HAP-1 (cell line): ENCODE measurements at places on chromosomes 13 and 19.
A peak's percentile ranks its signal among the peaks of the same experiment; 100 is the strongest.

- peak; percentile 63 for DNase-seq
These were observed 1.3 kb downstream of the RFX2 start for GRCh38 chr19:6108721-6109633.

- DNase-seq, result no peak
These were observed 481.7 kb upstream of the SLC10A2 start for GRCh38 chr13:103547914-103548313.

DNA sequence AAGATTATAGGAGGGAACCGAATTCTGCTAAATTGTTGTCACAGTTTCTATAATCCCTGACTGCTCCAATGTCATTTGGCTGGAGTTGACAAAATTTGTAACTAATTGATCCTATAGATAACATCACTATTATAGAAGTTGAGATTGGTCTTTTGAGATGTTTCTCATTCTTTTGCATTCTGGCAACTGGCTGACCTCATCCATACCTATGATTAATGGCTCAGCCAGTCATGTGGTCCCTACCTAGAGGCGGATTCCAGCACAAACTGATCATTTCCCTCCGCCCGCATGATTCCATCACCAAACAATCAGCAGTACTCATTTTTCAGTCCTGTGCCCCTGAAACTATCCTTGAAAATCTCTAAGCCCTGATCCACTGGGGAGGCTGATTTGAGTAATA, 4.2 kb downstream of the PSG2 start:
- DNase-seq, result no peak

DNA sequence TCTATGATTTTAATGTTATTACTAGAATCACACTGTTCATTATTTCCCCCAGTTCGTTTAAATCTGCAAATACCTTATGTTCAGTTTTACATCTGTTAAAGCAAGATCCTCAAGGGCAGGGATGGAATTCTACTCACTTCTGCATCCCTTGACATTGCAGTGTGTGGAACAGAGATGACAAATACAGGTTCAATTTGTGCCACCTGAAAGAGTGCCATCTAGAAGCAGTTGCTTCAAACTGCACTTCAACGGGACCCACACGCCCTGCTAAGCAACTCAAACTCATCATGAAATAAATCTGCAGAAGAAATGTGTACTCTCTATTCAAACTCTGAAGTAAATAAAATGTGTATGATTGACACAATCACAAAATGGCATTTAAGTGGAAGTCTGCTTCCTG, 44.5 kb downstream of the RUBCNL start:
- no peak for DNase-seq

DNA sequence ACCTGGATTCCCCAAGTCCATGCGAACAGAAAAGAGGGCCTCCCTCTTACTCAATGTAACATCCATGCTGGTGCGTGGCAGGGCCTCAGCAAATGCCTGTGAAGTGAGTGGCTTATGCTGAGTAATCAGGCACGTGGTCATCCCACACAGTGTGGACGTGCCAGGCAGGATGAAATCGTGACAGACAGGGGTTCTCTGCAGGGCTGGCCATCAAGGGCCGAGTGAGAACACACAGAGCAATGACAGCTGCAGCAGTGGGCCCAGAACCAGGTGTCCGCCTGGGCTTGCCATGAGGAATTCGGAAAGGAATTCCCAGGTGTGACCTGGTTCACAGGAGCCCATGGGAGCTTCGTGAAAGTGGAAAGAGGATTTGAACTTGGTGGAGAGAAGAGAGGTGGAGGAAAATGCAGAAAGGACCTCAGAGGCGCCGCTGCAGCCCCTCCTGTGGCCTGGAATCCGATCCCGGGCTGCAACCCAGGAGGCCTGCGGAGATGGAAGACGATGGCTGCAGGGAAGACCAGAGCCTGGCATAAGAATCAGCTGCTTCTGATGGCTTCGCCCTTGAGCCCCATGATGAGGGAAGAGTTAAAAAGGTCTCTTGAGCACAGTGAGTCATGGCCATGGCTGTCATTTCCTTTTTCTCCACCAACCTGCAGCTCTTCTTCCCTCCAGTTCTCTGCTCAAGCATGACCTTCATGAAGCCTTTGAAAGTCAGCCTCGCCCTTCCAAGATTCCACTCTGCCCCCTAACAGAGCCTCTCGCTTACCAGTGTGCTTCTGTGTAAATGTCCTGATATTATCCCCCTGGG, 34.6 kb upstream of the SOX1 start:
- no peak for DNase-seq

GRCh38 chr13:49607761-49608160, 20.5 kb upstream of the ARL11 start:
- no peak for DNase-seq

- no peak for DNase-seq
These were observed 88.7 kb upstream of the TNFSF11 start for GRCh38 chr13:42485272-42485671.

DNA sequence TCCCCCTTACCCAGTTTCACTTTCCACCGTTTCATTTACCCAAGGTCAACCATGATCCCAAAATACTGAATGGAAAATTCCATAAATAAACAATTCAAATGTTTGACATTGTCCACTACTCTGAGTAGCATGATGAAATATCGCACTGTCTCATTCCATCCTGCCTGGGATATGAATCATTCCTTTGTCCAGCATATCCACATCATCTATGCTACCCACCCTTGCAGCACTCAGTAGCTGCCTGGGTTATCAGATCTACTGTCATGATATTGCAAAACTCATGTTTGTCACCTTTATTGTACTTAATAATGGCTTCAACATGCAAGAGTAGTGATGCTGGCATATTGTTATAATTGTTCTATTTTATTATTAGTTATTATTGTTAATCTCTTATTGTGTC, 263.9 kb upstream of the NBEA start:
- DNase-seq, result no peak

DNA sequence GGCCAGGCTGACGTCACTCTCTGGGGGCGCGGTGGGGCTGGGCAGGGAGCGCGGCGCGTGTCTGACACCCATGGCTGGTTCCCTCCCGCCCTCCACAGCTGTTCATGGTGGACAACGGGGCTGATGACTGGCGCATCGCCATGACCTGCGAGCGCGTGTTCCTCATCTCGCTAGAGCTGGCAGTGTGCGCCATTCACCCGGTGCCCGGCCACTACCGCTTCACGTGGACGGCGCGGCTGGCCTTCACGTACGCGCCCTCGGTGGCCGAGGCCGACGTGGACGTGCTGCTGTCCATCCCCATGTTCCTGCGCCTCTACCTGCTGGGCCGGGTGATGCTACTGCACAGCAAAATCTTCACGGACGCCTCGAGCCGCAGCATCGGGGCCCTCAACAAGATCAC, 14.7 kb downstream of the KCNN1 start:
- DNase-seq, result no peak
